ENCODE measurements at places on chromosomes 5 and 9.

DNA sequence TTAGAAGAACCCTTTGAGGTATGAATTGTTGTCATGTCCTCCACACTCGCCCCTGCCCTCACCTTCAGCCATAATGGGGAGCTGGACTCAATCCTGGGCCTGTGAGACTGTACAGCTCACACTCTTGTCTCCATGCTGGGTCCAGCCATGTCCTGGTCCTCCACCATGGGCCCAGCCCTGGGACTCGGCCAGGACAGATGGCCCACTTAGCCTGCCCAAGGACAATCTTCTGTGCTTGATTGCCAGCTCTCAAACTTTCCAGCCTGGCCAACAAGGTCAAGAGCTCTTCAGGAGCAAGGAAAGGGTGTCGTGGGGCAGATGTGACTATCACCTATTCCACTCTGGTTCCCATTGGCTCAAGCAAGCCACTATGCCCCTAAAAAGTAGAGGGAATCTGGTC is 90.8 kb downstream of the HRH2 start:
- no peak for DNase-seq

DNA sequence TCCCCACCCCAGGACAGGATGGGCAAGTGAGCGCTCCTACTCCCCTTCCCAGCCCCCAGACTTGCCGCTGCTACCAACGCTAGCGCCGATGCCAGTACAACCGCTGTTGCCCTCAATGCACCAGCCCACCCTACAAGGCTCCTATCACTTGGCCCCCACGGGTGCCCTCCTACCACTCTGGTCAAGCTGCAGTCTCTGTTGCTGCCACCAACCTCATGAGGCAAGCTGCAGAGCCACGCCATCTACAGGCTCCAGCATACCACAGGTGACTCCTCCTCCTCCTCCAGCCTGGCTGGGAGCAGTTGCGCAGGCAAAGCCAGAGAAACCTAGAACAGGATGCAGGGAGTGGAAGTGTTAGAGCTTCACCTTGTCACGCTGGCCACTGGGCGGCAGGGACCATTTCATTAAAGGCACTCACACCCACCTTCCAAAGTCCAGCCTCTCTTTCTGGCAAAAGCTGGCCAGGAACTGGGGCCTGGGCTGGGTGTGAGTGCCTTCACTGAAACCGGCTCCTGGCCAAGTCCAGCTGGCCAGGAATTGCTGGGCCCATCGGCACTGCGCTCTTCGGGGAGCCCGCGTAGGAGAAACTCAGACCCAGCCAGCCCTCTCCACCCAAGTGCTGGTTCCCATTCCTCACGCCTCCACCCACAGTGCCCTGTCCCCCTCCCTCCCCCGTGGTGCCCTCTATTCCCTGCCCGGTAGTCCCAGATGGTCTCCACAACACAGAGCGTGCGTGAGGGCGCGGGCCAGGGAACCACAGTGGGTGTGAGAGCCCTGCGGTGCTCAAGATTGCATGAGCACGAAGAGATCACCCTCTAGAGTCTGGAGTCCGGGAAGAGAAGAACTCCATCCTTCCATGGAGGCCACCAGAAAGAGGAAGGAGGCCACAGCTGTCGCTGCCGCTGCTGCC is 1.6 kb upstream of the PCAT7 start:
- DNase-seq = peak; percentile 34

GRCh38 chr5:139410993-139411828 is 7.3 kb upstream of the SPATA24 start:
- DNase-seq = no peak

- no peak for DNase-seq
Observed at GRCh38 chr9:112605518-112605917, 112.4 kb downstream of the INIP start.

- DNase-seq = no peak
Observed at GRCh38 chr5:14016549-14016948, 72.1 kb upstream of the DNAH5 start.

- DNase-seq = peak; percentile 73
Observed at GRCh38 chr9:133474215-133474614, 4.7 kb downstream of the SLC2A6 start.

DNA sequence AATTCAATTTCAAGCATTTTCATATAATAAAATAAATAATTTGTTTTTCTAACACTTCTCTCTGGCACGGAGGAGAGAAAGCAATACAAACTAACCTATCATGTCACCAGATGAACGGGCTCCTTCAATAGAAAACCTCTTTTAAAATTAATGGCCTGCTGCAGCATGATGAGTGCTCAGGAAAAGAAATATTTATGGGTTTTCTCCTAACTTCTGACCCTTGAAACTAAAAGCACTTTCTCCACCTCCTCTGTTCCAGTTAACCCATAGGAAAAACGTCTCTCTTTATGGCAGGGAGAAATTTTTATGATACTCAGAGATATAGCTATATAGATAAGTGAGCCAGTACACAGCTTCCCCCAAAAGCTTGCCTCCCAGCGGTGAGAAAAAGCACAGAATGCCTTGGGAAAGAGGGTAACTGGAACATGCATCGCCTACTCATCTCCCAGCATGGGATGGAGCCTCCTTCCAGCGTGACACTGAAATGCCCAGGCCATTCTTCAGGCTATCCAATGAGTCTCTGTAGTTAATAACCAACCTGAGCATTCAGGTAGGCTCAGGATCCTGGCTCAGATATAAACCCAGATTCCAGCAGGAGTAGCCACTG is 963.0 kb upstream of the DMAC1 start:
- DNase-seq = no peak

DNA sequence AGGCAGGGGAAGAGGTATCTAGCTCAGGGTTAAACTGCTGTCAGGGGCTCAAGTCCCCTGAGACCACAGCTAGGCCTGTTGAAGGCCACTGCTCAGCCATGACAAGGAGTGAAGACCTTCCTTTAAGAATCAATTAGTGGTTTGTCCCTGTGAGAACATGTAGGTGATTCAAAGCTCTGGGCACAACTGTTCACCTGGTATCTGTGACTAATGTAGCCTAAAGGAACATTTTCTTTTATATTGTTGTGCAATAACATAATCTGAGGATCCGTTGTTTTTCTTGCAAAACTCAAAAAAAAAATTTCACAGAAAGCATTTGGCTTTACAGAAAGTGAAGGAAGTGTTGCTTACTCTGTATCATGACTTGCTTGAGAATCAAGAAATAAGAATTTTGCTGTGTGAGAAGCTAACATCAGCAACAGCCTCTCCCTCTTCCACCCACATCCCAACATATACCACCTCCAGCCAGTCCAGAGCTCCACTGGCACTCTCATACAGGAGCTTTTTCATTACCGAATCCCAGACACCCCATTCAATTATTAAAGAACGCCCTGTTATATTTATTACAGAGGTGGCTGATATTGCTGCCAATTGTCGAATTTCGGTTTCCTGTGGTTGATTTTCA is 807.0 kb downstream of the TLE4 start:
- DNase-seq = no peak

- DNase-seq = no peak
Observed at GRCh38 chr5:76091351-76091750, 8.2 kb downstream of the SV2C start.

DNA sequence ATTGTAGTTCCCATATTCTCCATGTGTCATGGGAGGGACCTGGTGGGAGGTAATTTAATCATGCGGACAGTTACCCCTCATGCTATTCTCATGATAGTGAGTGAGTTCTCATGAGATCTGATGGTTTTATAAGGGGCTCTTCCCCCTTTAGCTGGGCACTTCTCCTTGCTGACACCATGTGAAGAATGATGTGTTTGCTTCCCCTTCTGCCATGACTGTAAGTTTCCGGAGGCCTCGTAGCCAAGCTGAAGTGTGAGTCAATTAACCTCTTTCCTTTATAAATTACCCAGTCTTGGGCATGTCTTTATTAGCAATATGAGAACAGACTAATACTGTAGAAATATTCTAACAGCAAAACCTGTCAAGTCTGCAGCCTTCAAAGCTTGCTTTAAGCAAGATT is 293.2 kb downstream of the CTNND2 start:
- no peak for DNase-seq

DNA sequence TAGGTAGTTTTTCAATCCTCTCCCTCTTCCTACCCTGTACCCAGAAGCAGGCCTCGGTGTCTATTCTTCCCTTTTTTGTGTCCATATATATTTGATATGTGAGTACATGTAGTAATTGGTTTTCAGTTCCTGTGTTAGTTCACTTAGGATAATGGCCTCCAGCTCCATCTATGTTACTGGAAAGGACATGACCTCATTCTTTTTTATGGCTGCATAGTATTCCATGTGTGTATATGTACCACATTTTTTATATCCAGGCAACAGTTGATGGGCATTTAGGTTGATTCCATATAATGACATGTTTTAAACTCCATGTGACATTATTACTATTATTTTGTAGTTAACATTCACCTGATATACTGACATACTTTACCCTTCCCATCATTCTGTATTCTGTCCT is 49.1 kb downstream of the CAVIN4 start:
- no peak for DNase-seq

DNA sequence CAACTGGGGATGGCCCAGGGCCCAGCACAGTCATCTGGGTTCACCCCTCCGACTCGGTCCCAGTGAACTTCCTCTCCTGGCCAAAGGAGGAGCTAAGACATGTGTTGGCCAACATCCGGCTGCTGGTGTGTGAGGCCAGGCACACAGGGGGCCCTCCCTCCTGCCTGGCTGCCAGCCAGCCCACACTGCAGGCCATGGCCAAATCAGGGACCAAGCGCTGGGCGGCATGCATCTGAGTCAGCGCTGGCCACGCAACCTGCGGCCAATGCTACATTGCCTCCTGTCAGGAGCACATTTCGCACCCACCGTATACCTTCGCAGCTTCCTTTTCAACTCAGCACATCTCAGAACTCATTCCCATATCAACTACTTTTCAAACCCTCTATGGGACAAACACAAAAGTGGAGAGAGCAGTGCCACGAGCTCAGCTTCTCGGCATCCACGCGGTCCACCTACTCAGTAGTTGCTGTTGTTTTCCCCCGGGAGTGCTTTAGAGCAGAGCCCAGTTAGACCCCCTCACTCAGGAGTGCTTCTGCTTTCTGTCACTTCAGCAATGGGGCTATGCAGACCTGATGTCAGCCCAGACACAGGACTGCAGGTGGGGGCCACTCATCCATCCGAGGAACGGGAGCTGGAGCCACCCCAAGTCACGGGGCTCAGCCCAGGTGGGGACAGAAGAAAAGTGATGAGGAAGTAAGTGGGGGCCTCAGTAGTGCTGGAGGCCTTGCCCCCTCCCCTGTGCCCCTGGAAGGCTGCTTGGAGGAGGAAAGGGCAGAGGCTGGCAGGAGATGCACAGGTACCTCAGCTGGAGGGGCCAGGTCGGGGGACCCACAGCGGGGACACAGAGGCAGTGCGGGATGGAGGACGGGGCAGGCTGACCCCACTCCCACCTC is 13.9 kb downstream of the NINJ1 start:
- DNase-seq = peak; percentile 98

DNA sequence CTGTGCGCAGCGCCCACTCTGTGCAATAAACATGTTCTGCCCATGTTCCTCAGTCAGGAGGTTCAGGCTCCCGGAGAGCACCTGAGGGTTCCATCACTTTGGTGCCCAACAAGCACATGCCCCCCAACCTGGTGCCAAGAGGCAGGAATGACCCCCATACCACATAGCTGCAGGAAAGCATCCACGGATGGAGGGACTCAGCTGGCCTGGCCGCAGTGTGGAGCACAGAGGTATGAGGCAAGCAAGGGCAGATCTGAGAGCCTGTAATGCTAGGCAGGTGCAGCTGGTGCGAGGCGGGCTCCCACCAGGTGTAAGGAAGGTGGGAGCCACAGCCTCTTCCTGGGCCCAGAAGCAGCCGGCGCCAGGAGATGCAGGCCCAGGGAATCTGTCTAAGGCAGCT is 4.3 kb upstream of the MRNIP start:
- DNase-seq = no peak

- peak; percentile 22 for DNase-seq
Observed at GRCh38 chr5:150411245-150411979, 1.3 kb downstream of the CD74 start.

DNA sequence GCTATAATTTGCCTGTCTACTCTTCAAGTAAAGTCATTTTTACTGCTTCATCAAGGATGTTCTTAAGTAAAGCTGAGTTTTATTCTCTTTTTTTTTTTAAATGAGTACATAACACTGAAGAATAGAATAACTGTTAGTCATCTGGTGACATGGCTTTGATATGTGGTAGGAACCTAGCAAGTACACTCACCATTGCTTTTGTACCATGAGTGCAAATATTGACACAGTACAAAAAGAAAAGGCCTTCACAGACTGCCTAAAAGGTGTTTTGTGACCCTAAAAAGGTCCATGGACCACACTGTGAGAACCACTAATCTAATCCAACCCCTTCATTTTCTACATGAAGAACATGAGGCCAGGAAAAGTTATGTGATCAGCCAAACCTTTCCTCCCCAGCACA is 55.0 kb downstream of the ECPAS start:
- no peak for DNase-seq

- no peak for DNase-seq
Observed at GRCh38 chr5:54721116-54721515, 203.6 kb downstream of the SNX18 start.

DNA sequence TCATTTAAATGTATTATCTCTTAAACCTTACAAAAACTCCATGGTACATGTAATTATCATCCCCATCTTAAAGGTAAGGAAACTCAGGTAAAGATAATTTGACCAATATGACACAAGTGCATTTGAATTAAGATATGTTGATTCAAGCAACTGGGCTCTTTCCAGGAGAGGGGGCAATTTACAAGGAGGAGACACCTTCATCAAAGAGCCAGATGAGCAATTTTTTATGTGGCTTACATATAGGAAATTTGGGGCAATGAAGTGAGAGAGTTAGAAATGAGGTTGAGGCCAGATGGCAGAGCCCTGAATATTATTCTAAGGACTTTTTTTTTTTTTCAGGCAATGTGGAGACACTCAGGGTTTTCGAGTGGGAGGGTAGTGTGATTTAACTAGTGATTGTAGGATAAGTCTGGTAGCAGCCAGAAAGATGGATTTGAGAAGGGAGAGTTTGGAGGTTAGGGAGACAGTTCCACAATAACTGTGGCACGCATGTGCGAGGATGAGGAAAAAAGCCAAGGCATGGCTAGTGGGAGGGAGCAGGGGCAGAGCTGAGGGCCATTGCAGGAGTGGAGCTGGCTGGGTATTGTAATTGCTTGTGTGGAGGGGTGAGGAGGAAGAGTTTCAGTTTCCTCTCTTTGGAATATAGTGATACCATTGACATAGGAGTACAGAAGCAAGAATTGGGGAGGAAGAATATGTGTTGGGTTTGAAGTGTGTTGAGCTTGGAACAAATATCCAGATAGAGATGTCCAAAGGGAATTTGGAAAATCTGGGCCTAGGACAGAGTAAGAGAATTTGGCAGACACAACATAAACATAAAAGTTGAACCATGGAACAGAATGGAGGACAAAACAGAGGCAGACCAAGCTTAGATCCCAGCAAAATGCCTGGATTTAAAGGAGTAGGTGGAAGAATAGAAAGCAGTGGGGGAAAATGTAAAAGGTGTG is 72.0 kb downstream of the ACTBL2 start:
- DNase-seq = no peak

- DNase-seq = no peak
Observed at GRCh38 chr5:1840741-1841521, 39.7 kb downstream of the NDUFS6 start.

All from NB4 (cell line).